Spinal cord (tissue), 10 donors: ENCODE measurements at places on chromosomes 11 and 22. TPM values are rescaled to one million over a fixed set of nuclear protein-coding genes. Genes with fewer than 3 reads are reported as not detected.

WT1 gene
- total RNA-seq = 0.11 TPM

SERPING1 gene
- total RNA-seq = 35.7 TPM

OR5L2 gene
- not detected for total RNA-seq

AIFM3 gene
- 147 TPM for total RNA-seq

LRRC10B gene
- total RNA-seq = 6.4 TPM

PANX3 gene
- total RNA-seq = 0.11 TPM

WNT11 gene
- 1.9 TPM for total RNA-seq

EXPH5 gene
- total RNA-seq = 8.2 TPM

BTG4 gene
- not detected for total RNA-seq

OR10D3 gene
- not detected for total RNA-seq

KCNE3 gene
- 16.1 TPM for total RNA-seq

CCS gene
- total RNA-seq = 17.0 TPM

LGR4 gene
- 65.7 TPM for total RNA-seq

TYMP gene
- 12.8 TPM for total RNA-seq

MS4A13 gene
- total RNA-seq = not detected

DNAJB7 gene
- total RNA-seq = not detected

NARS2 gene
- total RNA-seq = 27.6 TPM

TRIM49D2 gene
- total RNA-seq = not detected

OR51I1 gene
- total RNA-seq = 0.28 TPM

SHANK2 gene
- total RNA-seq = 10.9 TPM

ASRGL1 gene
- 24.5 TPM for total RNA-seq

E2F8 gene
- total RNA-seq = 2.3 TPM

MYOD1 gene
- not detected for total RNA-seq

SERPINH1 gene
- total RNA-seq = 221 TPM

ASCL2 gene
- total RNA-seq = 0.20 TPM

PTPRCAP gene
- total RNA-seq = 1.6 TPM

CASP12 gene
- total RNA-seq = 1.7 TPM

ESAM gene
- 9.5 TPM for total RNA-seq

FAM111B gene
- 10.5 TPM for total RNA-seq

OR4D9 gene
- total RNA-seq = not detected

SCGB2A2 gene
- not detected for total RNA-seq

OR52N4 gene
- total RNA-seq = not detected

KRTAP5-9 gene
- total RNA-seq = not detected

SYNGR1 gene
- total RNA-seq = 63.8 TPM

DGAT2 gene
- total RNA-seq = 5.8 TPM

VSIG10L2 gene
- total RNA-seq = 0.72 TPM

MS4A7 gene
- 13.7 TPM for total RNA-seq

TMEM151A gene
- 18.2 TPM for total RNA-seq

MTFP1 gene
- 2.1 TPM for total RNA-seq

UBASH3B gene
- 17.2 TPM for total RNA-seq

PLA2G3 gene
- 0.77 TPM for total RNA-seq

MPST gene
- total RNA-seq = 20.1 TPM
